Cerebellum (tissue), 4 donors: ENCODE measurements at places on chromosomes 6 and 20. TPM values are rescaled to one million over a fixed set of nuclear protein-coding genes. Genes with fewer than 3 reads are reported as not detected.

Gene TOX2
- 0.54 TPM for total RNA-seq

Gene OLIG3
- total RNA-seq, result 1.2 TPM

Gene RAB44
- total RNA-seq, result not detected

Gene FAM83B
- 0.64 TPM for total RNA-seq
